ENCODE measurements at places on chromosomes 2 and 18. TPM values are rescaled to one million over a fixed set of nuclear protein-coding genes. Genes with fewer than 3 reads are reported as not detected.

DNA sequence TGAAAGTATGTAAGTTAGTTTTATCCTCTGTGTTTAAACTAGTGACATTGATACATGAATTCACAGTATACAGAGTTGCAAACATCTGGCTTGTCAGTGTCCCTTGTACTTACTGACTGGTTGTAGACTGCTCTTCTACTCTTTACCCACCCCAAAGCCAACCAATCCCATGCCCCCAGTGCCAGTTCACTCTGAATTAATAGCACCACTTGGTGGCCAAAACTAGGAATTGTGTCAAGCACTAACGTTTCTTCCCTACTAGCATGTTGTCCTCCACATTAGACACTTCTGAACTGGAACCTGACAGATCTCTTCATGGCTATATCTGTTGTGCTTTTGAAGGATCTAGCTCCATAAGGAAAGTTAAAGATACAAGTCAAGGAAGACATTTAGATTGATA, 27.2 kb upstream of the OTX1 start:
- DNase-seq: peak; percentile 37

- no peak for DNase-seq
Observed at GRCh38 chr2:186748354-186748753, 54.5 kb downstream of the FAM171B start.

GRCh38 chr2:134395779-134396178, 141.9 kb downstream of the MGAT5 start:
- no peak for DNase-seq

DNA sequence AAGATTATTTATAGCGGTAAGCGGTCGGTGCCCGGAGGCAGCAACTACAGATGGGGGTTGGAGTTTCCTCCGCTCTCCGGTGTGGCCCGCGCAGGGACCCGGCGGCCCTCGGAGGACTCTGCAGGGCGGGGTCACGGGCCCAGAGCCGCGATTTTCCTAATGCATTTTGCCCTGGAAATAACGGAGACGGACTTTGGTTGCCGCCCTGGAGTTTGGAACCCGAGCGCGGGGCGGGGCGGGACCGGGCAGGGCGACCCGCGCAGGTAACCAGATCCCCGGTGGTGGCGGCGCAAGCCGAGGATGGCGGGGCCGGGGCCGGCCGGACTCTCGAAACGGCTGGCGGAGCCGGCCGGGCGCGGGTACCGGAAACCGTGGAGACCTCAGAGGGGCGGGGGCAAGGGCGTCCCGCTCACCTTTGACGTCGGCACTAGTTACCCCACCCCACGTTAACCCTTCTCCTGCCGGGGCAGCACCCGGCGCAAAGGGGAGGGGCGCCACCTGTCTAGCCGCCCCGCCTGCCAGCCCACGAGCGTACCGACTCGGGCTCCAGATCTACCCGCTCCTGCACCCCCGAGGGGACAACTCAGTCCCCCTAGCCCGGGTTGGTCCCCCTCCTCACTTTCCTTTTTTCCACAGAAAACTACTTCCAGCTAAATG, 2.9 kb downstream of the CYP26B1 start:
- DNase-seq: peak; percentile 96

DNA sequence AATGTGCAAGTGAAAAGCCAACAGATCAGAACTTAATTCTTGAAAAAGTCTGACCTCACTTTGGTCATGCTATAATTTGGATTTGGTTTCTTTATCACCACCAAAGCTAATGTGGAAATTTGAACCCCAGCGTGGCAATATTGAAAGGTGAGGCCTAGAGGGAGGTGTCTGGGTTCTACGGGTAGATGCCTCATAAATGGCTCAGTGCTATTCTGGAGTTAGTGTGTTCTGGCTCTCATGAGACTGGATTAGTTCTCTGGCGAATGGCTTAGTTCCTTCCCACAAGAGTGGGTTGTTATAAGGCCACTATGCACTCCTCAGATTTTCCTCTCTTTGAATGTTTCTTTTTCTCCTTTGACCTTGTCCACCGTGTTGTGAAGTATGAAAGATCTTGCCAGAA, 22.3 kb downstream of the ORC4 start:
- DNase-seq: no peak

The CCDC74A gene
- 11.8 TPM for polyA plus RNA-seq

The MROH2A gene
- 0.04 TPM for polyA plus RNA-seq

The TACR1 gene
- polyA plus RNA-seq: 0.14 TPM

The DNAH6 gene
- 0.13 TPM for polyA plus RNA-seq

The CHRND gene
- not detected for polyA plus RNA-seq
